CD4-positive, alpha-beta T cell (primary cell): ENCODE measurements at places on chromosomes 3 and 15. TPM values are rescaled to one million over a fixed set of nuclear protein-coding genes. Genes with fewer than 3 reads are reported as not detected.

DNA sequence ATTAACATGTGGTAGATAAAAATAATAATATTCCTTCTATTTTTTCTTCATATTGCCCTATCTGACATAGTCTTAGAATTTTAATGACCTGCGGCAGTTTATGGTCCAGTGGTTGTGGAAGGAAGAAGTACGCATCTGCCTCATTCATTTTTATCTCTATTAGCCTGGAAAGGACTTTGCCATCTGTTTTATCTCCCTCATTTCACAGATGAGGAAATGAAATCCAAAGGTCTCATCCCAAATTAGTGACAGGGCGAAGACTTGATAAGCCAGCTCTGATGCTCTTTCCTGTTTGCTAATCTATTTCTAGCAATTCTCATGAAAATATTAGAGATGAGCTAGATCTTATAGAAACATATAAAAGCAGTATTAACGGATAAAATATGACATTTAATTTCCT lies 113.3 kb downstream of the KLHL25 start:
- no peaks in the 10 kb centered on the region for H3K4me1 ChIP-seq
- no peaks in the 10 kb centered on the region for H3K27me3 ChIP-seq
- H3K36me3 ChIP-seq, result peaks cover 57% of the 10 kb centered on the region
- H3K4me3 ChIP-seq, result no peak overlapping the region
- no peak overlapping the region for H3K27ac ChIP-seq

Gene ELP6
- 11.0 TPM for total RNA-seq

- H3K27me3 ChIP-seq, result no peaks in the 10 kb centered on the region
- DNase-seq, result no peak
- H3K4me3 ChIP-seq, result no peak overlapping the region
- H3K36me3 ChIP-seq, result no peaks in the 10 kb centered on the region
- no peak overlapping the region for H3K27ac ChIP-seq
These were observed 37.0 kb downstream of the FEM1B start for GRCh38 chr15:68314563-68314962.

GRCh38 chr3:187610981-187611511 lies 59.1 kb downstream of the SST start:
- H3K4me1 ChIP-seq, result no peaks in the 10 kb centered on the region
- no peak overlapping the region for H3K4me3 ChIP-seq
- no peak overlapping the region for H3K27ac ChIP-seq
- DNase-seq, result no peak

- no peaks in the 10 kb centered on the region for H3K27me3 ChIP-seq
- DNase-seq, result no peak
- peaks cover 5% of the 10 kb centered on the region for H3K4me1 ChIP-seq
These were observed 40.8 kb downstream of the KAT2B start for GRCh38 chr3:20080956-20081554.

DNA sequence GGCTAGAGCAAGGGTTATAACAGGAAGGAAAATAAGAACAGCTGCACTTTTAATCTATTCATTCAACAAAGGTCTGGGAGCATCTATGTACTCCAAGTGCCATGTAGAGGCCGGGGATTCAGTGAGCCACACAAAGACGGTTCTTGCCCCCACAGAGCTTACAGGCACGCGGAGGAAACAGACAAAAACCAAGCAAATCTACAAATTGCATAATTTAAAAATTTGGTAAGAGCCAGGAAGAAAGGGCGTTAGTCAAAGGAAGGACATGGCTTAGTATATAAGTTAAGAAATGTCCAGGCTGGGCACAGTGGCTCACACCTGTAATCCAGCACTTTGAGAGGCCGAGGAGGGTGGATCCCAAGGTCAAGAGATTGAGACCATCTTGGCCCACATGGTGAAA lies 10.4 kb upstream of the GREM1 start:
- no peak for DNase-seq
- H3K27me3 ChIP-seq, result no peaks in the 10 kb centered on the region
- no peak overlapping the region for H3K27ac ChIP-seq
- H3K4me1 ChIP-seq, result no peaks in the 10 kb centered on the region

GRCh38 chr3:120284747-120285507 lies at the start of gene GPR156:
Gene GPR156 (minus strand): TSS chr3:120285222. CDS start chr3:120244098, 41,124 bp downstream.
- no peak for DNase-seq
- no peak within 1 kb of the TSS for H3K27ac ChIP-seq
- peak within 1 kb of the TSS; percentile 10 for H3K4me3 ChIP-seq
- H3K36me3 ChIP-seq, result no peaks in the 10 kb centered on the region
- peaks cover 3% of the 10 kb centered on the region for H3K4me1 ChIP-seq

Gene DOCK3
- 0.93 TPM for total RNA-seq

Gene GOLGA8H
- not detected for total RNA-seq

Gene RHOV
- 0.36 TPM for total RNA-seq

Gene IL16
- total RNA-seq, result 168 TPM

DNA sequence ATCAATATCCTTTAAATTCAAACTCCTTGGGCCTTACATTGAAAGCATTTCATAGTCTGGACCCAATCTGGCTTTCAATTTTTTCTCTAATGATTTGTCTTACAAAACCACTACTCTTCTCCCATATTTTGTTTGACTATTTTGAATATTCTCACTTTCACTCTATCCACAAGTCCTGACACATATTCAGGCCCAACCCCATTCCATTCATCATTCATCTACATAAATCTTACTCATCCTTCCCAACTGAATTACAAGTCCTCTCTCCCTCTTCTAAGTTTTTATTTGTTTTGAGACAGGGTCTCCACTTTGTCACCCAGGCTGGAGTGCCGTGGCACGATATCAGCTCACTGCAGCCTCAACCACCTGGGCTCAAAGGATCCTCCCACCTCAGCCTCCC lies 43.6 kb downstream of the TOP2B start:
- no peaks in the 10 kb centered on the region for H3K27me3 ChIP-seq
- no peak overlapping the region for H3K4me3 ChIP-seq
- H3K4me1 ChIP-seq, result no peaks in the 10 kb centered on the region
- peaks cover 70% of the 10 kb centered on the region for H3K36me3 ChIP-seq

Gene CERS3
- 1.8 TPM for total RNA-seq

Gene PPP1R14D
- not detected for total RNA-seq

Gene CCK
- not detected for total RNA-seq

- no peaks in the 10 kb centered on the region for H3K4me1 ChIP-seq
- no peak overlapping the region for H3K27ac ChIP-seq
These were observed 298.1 kb downstream of the EPHB1 start for GRCh38 chr3:135093121-135093520.

- H3K4me1 ChIP-seq, result no peaks in the 10 kb centered on the region
- no peak overlapping the region for H3K27ac ChIP-seq
- no peaks in the 10 kb centered on the region for H3K36me3 ChIP-seq
- no peak for DNase-seq
- no peaks in the 10 kb centered on the region for H3K27me3 ChIP-seq
These were observed 74.6 kb downstream of the ITGB5 start for GRCh38 chr3:124812291-124813265.

DNA sequence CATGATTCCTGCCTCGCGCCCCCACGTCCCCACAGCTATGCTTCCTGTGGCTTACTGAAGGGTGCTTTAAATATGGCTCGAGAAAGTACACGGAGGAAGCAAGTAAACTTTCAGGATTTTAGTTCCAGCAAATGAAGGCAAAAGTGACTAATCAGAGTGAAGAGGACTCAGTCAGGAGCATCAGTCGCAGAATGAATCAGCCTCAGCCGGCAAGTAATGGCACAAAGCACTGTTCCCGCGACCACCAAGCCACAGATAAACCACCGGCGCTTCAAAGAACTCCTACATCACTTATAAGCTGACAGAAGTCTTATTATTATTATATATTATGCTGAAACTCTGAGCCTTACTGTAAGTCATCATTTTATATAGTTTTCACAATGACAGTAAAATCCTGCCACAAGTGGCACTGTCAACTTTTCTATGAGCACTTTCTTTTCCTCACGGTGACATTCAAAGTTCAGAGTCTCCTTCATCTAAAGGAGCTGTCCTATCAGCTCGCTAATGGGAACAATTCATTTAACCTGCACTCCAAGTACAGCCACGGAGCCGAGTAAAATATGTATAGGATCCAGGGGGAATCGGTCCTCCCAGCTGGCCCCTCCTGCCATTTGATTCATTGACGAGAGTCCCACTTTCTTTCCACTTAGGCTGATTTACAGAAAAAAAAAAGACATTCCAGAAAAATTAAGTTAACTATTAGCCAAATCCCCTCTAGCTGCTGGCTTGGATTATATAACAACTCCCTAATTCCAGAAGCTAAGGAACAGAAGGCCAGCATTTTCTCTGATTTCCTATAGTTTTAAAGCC lies 217.0 kb upstream of the ICE2 start:
- no peak overlapping the region for H3K27ac ChIP-seq
- H3K4me1 ChIP-seq, result peaks cover 44% of the 10 kb centered on the region
- peak; percentile 22 for DNase-seq
- H3K36me3 ChIP-seq, result no peaks in the 10 kb centered on the region
- peak overlapping the region; percentile 29 for H3K4me3 ChIP-seq
- H3K27me3 ChIP-seq, result no peaks in the 10 kb centered on the region

- H3K4me1 ChIP-seq, result peaks cover 17% of the 10 kb centered on the region
- DNase-seq, result peak; percentile 92
- H3K36me3 ChIP-seq, result peaks cover 4% of the 10 kb centered on the region
- H3K27me3 ChIP-seq, result no peaks in the 10 kb centered on the region
- peak within 1 kb of the TSS; percentile 76 for H3K4me3 ChIP-seq
These were observed at the start of gene FAM162A for GRCh38 chr3:122383771-122384697. Gene FAM162A (plus strand): TSS chr3:122384182. CDS start chr3:122384266, 84 bp downstream.

DNA sequence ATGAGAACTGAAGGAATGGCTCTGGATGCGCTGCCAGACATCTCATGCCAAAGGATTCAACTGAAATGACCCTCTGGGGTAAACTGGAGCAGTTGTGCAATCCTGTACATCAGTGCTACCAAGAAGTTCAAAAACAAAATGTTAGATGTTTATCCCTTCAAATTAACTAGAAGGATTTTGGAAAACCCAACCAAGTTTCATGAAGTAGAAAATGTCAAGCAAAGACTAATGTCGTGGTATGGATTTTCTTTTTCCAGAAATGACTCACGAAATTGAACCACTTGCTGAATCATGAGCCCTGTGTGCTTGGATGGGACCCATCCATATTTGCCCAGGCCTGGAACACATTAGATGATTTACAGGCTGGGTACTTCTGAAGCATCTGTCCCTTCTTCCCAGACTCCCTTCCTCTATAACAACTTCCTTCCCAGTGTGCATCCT lies 101.6 kb downstream of the LRTM1 start:
- H3K4me3 ChIP-seq, result no peak overlapping the region
- no peak for DNase-seq
- H3K36me3 ChIP-seq, result no peaks in the 10 kb centered on the region

Gene ZNF80
- total RNA-seq, result 0.17 TPM

Gene TNNC1
- 5.3 TPM for total RNA-seq

Gene CAMK1
- 1.1 TPM for total RNA-seq

Gene LTK
- 9.7 TPM for total RNA-seq

Gene ROBO1
- total RNA-seq, result 0.69 TPM

DNA sequence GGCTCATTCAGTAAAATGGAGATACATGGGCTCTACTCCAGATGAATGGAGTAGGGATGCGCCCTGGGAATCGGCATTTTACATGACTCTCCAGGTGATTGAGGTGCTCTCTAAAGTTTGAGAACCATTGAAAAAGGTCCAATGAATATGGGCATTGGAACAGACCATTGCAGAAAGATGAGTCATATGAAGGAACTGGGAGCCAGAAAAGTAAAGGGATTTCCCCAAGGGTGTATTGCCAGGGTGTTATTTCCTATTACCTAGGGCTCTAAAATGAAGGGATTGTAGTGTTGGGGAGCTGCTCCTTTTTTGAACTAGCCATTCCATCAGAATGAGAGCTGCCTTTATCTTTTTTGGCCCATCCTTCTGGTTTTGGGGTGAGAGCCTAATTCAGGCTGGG lies 21.7 kb downstream of the CLDN11 start:
- no peaks in the 10 kb centered on the region for H3K36me3 ChIP-seq
- H3K27ac ChIP-seq, result no peak overlapping the region
- DNase-seq, result no peak
- no peaks in the 10 kb centered on the region for H3K4me1 ChIP-seq
- H3K4me3 ChIP-seq, result no peak overlapping the region

- H3K4me3 ChIP-seq, result no peak overlapping the region
- DNase-seq, result no peak
- H3K27me3 ChIP-seq, result no peaks in the 10 kb centered on the region
- no peaks in the 10 kb centered on the region for H3K4me1 ChIP-seq
- no peaks in the 10 kb centered on the region for H3K36me3 ChIP-seq
These were observed 73.4 kb downstream of the SMAD6 start for GRCh38 chr15:66775127-66776105.

GRCh38 chr15:28191832-28192231 lies 92.7 kb upstream of the OCA2 start:
- H3K27ac ChIP-seq, result no peak overlapping the region
- peaks cover 32% of the 10 kb centered on the region for H3K36me3 ChIP-seq
- H3K4me3 ChIP-seq, result no peak overlapping the region
- H3K4me1 ChIP-seq, result no peaks in the 10 kb centered on the region

DNA sequence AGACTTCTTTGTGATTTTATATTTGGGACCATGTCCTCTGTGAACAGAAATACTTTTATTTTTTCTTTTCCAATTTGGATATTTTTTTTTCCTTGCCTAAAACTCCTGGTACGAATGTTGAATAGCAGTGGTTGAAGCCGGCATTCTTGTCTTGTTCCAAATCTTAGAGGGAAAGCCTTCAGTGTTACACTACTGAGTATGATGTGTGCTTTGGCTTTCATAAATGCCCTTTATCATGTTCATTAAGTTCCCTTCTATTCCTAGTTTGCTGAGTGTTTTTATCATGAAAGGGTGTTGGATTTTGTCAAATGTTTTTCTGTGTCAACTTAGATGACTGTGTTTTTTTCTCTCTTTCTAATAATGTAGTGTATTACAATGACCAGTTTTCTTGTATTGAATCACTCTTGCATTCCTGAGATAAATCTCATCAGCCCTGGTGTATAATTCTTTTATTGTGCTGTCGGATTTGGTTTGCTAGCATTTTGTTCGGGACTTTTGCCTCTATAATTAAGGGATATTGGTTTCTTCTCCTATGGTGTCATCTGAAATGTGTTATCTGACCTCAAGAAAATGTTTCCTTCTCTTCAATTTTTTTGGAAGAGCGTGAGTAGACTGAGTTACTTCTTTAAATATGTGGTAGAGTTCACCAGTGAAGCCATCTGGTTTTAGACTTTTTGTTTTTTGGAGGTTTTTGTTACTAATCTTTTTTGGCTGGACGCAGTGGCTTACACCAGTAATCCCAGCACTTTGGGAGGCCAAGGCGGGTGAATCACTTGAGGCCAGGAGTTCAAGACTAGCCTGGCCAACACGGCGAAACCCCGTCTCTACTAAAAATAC lies 33.3 kb downstream of the MAP1A start:
- no peak overlapping the region for H3K27ac ChIP-seq
- DNase-seq, result no peak

DNA sequence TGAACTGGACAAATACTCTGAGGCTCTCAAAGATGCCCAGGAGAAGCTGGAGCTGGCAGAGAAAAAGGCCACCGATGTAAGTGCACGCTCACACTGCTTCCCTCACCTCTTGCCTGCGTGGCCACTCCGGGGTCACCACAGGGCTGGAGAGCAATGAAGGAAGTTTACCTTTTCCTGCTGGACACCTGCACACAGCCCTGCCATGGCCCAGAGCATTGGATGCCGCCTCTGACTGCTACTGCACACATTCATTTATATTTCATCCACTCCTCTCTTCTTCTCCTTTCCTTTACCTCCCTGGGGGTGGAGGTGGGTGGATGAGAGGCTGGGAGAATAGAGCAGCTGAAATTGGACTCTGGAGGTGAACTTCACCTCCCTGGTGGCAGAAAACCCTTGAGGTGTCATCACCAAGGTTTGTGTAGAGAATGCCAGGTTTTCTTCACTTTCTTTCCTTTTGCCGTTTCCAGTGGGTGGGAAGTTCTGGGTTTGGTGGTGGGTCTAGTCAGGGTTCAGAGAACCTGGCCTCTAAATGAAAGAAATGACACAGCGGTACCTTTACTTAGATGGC lies 1.6 kb downstream of the TPM1 start:
- H3K27ac ChIP-seq, result no peak overlapping the region
- no peaks in the 10 kb centered on the region for H3K36me3 ChIP-seq
- no peak overlapping the region for H3K4me3 ChIP-seq
- H3K27me3 ChIP-seq, result peaks cover 80% of the 10 kb centered on the region
- H3K4me1 ChIP-seq, result peaks cover 34% of the 10 kb centered on the region
